Stimulated activated naive CD8-positive, alpha-beta T cell treated with anti-CD3 and anti-CD28 coated beads, Interleukin-15, amount 100 ng/mL, for 72 hours (primary cell): ENCODE measurements at places on chromosomes 7 and 10.

- no peak for DNase-seq
Measured at GRCh38 chr10:78445308-78445707, 411.6 kb downstream of the RPS24 start.

- no peak for DNase-seq
Measured at GRCh38 chr7:75914169-75914654, 743 bp upstream of the POR start.

GRCh38 chr7:85612514-85612913 lies 425.7 kb upstream of the SEMA3D start:
- no peak for DNase-seq

GRCh38 chr7:44320794-44321371 lies 4.5 kb downstream of the CAMK2B start:
- DNase-seq = no peak

- no peak for DNase-seq
Measured at GRCh38 chr10:76582531-76582930, 1055.1 kb downstream of the KCNMA1 start.

DNA sequence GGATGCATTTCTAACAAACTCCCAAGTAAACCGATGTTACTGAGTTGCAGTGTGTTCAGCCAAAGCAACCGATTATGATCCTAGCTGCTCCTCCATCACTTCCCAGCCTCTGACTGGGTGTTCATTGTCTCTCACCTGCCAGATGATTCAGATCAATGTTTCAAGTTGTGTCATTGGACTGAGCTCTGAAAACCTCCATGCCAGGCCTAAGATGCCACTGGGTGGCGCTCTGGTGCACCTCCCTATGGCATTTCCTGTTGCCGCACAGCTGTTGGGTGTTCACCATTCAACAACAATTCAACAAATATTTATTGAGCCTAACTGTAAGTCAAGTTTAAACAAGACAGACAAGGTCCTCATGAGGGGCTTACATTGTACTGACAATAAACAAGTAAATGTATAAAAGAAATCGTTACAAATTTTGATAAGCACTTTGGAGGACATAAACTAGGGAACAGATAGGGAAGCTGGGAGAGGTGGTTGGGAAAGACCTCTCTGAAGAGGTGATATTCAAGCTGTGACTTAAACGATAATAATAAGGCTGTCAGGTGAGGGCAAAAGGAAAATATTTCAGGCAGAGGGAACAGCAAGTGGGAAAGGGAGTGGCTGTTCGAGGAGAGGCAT lies 22.8 kb downstream of the RGR start:
- DNase-seq = peak; percentile 68

DNA sequence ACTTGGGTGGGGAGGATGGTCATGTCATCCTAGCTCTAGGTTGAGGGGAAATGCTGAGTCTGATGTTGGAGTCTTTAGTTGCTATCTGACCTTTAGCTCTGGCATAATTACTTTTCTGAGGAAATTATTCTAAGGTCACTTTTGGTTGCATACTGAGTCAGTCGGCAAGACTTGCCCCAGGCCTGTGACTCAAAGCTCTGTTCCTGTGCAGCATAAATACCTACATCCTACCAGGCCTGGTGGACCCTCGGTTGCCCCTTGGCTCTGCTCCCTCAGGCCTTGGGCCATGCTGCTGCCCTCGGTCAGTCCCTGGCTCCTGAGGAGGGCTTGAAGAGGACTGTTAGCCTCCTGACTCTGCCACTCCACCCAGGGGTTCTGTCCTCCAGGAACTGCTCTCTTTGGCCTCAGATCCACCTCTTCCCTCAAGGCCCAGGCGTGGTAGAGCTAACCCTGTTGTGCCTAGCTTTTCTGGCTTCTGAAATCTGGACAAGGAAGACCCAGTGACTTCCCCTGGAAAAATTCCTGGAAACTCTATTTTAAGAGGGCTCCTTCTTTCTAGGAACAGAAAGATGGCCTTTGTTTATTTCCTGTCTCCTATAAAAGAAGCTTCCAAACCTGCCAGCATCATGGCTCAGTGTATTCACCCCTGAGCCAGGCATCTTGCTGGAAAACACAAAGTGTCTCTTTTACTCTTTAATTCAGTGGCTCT lies 71.2 kb downstream of the TMEM178B start:
- DNase-seq = no peak

- no peak for DNase-seq
Measured at GRCh38 chr7:47227762-47228177, 354.1 kb downstream of the TNS3 start.

DNA sequence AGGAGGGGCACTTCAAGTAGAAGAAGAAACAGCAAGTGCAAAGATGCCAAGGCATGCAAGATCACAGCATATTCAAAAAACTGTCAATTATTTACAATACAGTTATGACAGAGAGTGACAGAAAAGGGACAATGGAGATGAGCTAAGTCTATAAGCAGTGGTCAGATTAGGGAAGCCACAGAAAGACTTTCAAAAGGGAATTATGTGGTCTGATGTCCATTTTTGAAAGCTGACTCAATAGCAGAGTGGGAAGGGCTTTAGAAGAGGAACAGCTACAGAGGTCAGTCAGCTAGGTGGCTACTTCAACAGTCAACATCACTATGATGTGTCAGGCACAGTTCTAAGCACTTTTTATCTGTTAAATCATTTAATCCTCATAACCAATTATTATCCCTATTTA lies 45.2 kb upstream of the SPOCK2 start:
- DNase-seq = no peak

GRCh38 chr10:21047096-21047495 lies 150.0 kb upstream of the NEBL start:
- no peak for DNase-seq

DNA sequence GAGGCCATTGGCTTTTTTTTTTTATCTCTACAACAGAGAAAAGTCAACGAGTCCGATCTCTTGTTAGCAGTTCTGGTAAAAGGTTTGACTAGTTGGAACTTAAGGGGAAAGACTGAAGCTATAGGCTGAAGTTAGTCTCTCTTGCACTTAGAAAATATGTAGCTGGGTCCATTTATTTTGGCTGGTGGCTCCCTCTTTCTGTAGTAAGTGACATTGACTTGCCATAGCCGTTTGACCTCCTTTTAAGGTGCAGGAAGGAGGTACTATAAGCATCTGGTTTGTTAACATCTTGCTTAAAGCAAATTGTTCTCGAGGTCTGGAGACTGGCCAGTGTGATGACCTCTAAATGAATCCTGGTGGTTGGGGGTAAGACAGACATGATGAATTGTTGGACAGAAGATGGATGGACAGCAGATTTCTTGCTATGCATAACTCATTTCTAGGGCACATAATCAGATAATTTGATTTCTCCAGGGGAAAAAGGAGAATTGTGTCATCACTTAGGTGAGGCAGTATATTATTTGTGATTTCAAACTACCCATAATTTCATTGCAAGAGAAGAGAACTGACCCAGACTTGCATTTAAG lies 356.3 kb upstream of the GALNT17 start:
- DNase-seq = no peak

DNA sequence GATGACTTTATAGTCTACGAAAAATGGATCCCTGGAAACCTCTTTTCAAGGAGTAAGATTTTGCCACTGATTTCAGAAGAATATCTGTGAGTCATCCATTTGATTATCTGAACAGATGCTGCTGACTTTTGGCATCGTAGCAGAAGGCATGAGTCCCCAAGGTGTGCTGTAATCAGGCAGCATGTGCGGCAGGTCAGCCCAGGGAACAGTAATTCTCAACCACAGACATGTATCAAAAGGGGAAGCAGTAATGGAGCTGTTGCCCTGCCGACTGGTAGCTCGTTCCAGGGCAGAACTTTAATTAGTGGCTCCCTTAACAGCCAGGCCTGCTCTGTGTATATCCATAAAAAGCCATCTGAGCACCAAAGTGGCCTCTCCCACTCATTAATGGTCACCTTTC lies 5.7 kb upstream of the VWC2 start:
- no peak for DNase-seq

DNA sequence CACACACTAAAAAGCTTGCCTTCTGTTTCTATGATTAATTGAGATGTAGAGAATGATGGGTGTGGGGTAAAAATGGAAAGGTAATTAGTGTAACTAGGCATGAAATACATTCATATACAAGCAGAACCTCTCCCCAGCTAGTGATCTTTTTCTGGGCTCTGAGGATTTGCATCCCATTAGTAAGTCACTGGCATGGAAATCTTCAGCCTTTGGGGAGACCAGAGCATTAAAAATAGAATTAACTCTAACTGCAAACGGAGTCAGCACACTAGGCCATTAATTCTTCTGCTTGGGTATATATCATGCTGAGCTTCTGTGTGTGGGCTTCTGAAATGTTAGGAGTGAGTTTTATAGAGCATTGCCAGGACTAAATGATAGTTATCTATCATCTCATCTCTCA lies 128.9 kb downstream of the HDAC9 start:
- no peak for DNase-seq

- DNase-seq = peak; percentile 69
Measured at GRCh38 chr10:16891375-16892313, 74.4 kb upstream of the RSU1 start.

DNA sequence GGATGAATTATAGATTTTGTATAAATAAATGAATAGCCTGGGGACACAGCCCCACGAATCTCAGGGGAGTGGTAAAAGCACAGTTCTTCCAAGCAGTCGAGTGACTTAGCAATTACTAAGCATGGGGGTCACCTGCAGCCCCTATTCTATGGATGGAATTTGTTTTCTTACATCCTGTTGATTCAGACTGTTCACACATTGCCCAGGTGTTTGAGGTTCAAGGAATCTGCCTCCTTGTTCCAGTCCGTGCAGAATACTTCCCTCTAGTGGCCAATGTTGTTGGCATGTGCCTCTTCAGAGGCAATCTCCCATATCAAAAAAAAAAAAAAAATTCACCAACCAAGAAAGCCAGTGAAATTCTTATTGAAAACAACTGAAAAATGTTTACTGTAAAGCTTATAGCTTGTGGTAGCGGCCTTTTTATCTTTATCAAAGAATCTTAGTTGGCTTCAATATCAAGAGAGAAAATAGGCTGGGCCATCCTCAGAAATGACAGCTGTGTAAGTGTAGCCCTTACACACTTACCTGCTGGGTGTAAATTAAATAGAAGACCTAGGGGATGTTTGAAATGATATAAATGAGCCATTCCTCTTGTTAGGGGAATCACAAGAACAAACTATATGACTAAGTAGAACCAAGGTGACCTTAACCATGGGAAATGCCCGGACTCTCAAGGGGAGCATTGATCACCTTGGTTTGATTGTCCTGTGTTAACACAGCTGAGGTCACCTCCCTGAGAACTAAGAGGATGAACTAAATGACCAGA lies 7.8 kb downstream of the LIPM start:
- DNase-seq = peak; percentile 41

DNA sequence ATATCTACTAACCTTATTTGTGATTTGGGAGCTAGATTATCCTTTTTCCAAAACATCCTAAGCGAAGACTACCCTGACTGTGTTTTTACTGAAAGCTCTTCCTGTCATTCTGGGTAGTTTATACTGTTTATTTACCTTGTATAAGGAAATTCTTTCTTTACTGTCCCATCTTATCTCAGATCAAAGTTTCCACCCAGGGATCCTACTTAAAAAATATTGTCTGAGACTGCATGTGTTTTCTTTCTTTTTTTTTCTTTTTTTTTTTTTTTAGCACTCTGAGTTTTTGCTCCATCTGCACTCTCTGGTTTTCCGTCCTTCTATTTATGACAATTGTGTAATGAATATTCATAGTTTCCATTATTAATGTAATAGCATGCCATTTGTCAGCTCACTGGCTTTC lies 26.5 kb downstream of the CDK14 start:
- no peak for DNase-seq

GRCh38 chr7:152336754-152337368 lies 98.9 kb downstream of the KMT2C start:
- DNase-seq = no peak

GRCh38 chr7:74012842-74013249 lies 15.1 kb upstream of the ELN start:
- DNase-seq = no peak

GRCh38 chr10:46234431-46235060 lies 52.3 kb upstream of the ANTXRL start:
- no peak for DNase-seq

DNA sequence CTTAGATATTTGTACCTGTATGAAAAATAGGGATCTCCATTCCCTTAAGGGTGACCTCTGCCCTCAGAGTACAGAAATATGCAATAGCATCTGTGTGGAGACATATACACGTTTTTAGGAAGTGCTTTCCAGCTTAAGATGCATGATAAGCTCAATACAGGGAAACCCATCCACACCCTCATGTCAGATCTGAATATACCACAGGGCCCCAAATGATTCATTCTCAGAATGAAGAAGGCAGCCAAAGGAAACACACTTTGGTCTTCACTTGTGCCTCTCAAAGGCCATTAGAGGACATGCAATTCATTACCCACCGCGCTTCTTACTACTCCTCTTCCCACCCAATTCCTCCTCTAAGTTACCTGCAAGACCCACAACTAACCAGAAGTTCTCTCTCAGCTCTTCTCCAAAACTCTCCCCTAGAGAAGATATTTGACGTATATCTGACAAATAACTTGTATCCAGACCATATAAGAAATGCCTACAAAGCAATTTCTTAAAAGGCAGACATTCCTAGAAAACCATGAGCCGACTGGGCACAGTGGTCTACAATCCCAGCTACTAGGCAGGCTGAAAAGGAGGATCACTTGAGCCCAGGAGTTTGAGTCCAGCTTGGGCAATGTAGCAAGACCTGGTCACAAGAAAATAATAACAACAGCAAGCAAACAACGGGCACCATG lies 103.0 kb downstream of the OAT start:
- DNase-seq = no peak

DNA sequence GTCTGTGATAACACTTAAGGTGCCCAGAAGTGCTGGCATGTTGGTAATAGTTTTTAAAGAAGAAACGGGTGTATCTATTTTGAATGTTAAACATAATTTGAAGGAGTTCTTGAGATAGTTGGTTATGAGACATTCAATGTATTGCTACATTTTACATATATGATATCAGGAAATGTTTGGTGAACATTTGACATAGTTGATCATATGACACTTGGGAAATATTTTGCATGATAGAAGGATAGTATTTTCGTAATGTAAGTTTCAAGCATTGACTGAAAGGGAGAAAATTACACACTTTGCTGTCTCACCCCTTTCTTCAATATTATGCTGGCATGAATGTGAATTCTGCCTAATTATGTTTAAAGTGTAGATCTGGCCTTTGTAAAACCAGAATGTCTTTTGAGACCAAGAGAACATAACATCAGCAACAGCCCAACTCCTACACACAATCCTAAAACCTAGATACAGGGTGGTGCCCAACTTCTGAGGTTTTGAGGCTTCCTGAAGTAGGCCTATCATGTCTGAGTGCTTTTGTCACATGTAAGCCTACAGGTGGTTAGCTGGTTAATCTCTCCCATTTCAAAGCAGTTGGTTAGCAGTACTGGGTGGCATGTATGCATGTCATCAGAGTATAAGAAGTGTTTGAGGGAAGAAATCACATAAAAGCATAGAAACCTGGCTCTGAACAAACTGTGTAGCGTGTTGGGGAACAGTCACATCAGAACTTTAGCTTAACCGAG lies 2.1 kb downstream of the ADD3 start:
- peak; percentile 63 for DNase-seq
